ENCODE measurements at places on chromosomes 1 and 21.

GRCh38 chr1:23166854-23167253 lies 1.8 kb downstream of the LUZP1 start:
- DNase-seq: no peak

- no peak for DNase-seq
Observed at GRCh38 chr1:46948629-46949416, 7.5 kb upstream of the CYP4A11 start.

DNA sequence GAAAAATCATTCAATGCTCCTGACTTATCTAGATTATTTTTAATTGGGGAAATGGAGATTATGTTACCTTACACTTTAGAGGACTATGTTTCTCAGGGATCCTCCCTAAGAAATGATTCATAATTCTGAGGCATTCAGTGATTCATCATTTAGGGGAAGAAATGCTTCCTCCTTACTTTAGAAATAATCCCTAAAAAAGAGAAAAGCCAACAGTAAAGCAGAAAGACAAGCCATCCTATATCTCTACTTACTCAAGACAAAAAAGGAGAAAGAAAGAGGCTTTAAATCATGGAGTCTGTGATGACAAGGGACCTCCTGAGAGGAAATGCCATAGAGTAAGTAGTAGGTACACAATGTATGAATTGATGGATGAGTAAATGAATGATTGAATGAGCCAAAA lies 137.0 kb downstream of the BRINP2 start:
- no peak for DNase-seq

GRCh38 chr1:22972760-22973159 lies at the start of gene LACTBL1:
LACTBL1 (minus strand) TSS chr1:22972866; CDS start chr1:22972316, 550 bp downstream.
- no peak for DNase-seq

- DNase-seq: no peak
Observed at GRCh38 chr1:10161541-10162290, 48.7 kb upstream of the KIF1B start.

GRCh38 chr1:28258628-28259251 lies 578 bp upstream of the SESN2 start:
- DNase-seq: no peak

DNA sequence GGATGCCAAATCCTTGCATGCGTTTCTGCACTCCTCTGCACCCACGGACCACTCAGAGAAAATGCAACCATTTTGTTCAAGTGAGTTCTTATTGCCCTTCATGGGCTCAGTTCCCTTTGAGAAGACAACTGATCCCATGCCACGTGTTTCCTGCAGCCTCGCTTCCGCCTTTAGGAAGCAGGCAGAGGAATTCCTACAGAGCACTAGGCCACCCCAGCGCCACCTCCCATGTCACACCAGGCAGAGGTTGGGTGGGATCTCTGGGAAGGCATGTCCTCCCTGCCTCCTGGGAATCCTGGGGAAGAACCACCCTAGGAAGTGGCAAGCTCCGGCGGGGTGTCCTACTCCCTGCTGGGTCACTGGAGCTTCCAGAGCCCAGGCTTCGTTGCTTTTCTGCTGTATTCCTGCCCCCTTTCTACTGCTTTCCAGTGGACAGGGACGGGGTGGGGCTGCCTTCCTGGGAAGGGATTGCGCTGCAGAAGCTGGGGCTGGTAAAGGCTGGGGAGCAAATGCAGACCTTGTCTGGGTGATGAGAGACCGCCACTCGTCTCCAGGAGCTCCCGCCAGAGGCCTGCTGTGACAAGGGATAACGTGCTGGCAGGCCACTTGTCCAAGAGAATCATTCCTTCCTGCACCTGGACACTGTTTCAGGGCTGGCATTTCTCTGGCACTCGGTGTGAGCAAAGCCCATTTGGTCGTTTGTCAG lies 478.2 kb upstream of the VAMP3 start:
- DNase-seq: no peak

- no peak for DNase-seq
Observed at GRCh38 chr1:161763522-161764098, 2.5 kb upstream of the ATF6 start.

GRCh38 chr1:56073614-56074006 lies 505.8 kb downstream of the PLPP3 start:
- DNase-seq: no peak

- DNase-seq: no peak
Observed at GRCh38 chr1:206797534-206798383, 25.5 kb upstream of the IL10 start.

- no peak for DNase-seq
Observed at GRCh38 chr1:208239473-208240381, 4.5 kb downstream of the PLXNA2 start.

- DNase-seq: no peak
Observed at GRCh38 chr21:45347048-45347711, 57.8 kb upstream of the COL18A1 start.

DNA sequence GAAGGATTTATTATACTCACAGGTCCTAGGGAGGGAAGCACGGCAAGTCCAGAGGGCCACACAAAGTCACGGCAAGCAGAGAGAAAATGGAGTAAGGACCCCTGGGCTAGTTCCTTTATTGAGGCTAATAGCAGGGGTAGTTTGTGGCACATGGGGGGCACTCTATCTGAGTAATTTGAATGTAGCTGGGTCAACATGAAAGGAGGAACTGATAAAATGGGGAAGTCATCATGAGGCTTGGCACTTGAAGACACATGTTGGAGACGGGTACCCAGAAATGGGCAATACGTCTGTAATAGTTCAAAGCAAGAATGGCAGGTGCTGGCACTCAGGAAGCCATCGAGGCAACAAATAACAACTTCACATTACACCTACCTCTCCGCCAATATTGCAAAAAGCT lies 1136.4 kb downstream of the MRPL39 start:
- DNase-seq: no peak

DNA sequence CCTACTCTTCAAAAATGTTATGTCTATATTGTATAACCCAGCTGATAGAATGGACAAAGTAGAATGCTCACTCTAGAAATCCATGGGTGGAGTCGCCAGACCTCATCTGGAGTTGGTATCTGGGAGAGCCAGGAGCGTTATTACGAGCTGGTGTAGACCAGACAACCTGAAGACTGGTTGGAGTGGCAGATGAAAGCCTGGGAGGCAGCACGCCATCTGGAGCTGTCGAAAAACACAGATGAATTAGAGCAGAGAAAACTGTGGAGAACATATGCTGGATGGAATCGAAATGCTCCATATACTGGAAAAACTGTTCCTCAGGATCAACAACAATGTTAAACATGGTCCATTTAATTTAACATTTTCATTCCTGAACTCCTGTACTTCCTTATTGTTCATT lies 333.6 kb downstream of the KCTD3 start:
- no peak for DNase-seq

- no peak for DNase-seq
Observed at GRCh38 chr1:209430821-209431259, 152.7 kb upstream of the CAMK1G start.

DNA sequence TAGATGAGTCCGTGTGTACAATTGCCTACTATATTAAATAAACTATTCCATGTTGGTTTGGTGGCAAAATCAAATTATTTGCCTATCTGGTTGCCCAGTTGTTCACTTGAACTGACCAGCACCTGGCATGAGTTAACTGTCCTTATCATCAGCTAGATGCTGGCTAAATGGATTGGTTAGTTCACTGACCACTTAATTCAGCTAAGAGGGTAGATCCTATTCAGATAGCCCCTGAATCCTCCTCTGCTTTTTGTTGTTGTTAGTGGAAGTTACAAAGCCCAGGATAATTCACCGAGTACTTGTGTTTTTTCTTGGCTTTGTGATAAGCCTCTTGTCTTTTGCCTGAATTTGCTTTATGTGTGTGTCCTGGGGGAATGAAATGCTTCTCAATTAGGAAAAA lies 22.8 kb upstream of the CD53 start:
- no peak for DNase-seq

DNA sequence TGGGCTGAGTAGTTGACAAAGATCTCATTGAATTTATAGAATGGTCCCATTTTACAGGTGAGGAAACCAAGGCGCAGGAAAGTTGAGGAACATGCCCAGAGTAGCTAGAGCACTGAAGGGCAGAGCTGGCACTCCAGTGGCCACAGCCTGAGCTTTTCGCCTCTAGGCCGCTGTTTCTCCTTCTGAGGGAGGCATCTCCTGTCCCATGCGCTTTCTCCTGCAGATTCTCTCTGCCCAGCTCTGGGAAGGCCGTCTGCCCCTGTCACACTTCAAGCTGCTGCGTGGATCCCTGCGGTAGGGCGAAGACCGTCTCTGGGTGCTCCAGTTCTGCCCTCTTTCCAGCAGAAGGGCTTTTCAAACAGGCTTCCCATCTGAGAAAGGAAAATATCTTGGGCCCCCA lies 159.9 kb downstream of the ACTL8 start:
- no peak for DNase-seq

GRCh38 chr1:41730806-41731205 lies 187.9 kb downstream of the HIVEP3 start:
- no peak for DNase-seq

DNA sequence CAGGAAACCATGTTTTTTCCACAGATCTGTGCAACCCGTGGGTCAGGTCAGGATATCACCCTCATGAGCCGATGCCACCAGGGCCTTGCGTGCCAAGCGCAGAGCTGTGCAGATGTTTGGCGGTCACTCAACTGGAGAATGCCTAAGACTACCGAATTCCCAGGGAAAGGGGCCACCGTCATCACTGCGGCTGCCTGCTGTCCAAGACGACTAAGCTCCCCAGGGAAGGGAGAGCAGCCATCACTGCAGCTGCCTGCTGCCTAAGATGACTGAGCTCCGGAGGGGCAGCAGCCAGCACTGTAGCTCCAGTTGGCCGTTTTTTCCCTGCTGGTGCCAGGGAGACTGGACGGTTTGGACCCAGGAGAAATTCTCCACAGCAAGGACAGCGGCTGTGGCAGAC lies 31.1 kb downstream of the AKT3 start:
- DNase-seq: no peak

DNA sequence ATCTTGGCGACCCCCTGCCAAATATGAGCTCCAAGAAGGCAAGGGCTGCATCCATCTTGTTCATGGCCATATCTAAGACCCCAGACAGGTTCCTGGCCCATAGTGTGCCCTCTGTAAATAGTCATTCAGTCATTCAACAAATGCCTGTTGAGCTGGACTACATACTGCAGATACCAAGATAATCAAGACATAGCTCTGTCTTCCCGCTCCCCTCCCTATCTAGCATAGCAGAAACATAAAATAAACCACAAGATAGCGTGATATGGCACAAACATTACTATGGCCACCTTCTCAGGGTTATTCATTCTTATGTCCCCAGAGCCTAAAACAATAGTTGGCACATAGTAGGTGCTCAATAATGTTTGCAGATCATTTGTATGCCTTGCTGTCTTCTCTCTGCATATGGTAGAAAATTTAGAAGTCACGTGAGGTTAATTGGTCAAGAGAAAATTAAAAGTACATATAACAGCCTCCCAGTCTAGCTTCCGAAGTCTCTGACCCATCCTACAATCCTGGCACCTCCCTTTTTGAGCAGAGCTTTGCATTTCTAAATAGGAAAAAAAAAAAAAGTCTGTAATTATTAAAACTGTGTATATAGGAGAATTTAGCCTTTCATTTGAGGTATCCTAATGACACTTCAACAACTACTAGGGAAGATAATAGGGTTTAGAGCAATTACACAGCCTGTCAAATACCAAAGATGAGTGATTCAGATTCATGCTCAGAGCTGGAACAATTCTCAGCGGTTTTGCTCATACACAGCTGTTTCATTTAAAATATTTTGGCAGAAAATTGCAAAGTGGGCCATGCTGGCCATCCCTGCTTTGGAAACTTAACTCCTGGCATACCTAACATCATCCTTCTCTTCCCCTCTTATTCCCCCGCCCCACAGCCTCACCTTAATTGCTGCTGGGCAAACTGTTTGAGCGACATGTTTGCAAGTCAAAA lies 219.0 kb downstream of the KAZN start:
- DNase-seq: no peak

DNA sequence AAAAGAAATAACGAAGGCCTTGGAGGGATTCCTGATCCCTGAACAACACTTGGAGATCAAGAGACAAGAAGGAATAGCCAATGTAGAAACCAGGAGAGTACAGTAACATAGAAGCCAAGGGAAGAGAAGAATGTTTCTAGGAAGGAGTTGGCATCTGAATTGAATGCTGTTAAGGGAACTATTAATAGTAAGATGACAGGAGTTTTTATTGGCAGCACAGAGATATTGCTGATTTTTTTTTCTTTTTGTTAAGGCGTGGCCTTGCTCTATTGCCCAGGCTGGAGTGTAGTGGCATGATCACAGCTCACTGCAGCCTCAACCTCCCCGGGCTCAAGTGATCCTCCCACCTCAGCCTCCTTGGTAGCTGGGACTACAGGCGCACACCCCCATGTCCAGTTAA lies 9.6 kb upstream of the SFT2D2 start:
- DNase-seq: no peak

DNA sequence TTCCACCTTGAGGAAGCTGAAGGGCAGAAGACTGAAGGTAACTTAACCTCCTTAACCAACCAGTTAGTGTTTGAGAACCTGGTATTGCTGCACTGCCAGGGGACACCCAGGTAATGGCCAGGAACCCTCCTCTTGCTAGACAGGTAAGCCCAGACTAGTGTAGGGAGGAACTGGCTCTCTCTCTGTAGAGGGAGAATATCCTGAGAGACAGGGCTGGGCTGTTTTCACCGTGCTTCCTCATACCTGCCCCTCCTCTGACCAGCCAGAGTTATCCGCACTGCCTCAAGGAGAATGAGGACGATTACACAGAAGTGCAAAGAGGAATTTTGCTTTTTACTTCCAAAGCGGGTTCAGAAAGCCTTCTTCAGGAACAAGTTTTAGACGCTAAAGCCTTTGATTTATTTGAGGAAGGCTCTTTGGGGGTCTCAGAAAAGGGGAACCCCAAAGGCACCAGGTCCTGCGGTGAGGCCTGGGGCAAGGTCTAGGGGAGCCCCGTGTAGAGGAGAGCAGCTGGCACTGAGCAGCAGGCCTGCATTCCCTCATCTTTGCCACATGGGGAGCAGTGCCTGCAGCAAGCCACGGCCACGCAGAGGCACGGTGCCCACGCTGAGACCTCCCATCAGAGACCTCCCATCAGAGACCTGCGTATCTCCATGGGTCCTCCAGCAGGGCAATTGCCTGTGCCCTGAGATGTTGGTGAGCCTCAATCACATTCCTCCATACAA lies 13.5 kb downstream of the GNG4 start:
- no peak for DNase-seq

GRCh38 chr21:28230559-28230958 lies 762.1 kb downstream of the LTN1 start:
- no peak for DNase-seq

GRCh38 chr1:15945011-15945831 lies 30.7 kb downstream of the ZBTB17 start:
- DNase-seq: no peak

- DNase-seq: no peak
Observed at GRCh38 chr1:32100359-32100758, 7.5 kb upstream of the KPNA6 start.

DNA sequence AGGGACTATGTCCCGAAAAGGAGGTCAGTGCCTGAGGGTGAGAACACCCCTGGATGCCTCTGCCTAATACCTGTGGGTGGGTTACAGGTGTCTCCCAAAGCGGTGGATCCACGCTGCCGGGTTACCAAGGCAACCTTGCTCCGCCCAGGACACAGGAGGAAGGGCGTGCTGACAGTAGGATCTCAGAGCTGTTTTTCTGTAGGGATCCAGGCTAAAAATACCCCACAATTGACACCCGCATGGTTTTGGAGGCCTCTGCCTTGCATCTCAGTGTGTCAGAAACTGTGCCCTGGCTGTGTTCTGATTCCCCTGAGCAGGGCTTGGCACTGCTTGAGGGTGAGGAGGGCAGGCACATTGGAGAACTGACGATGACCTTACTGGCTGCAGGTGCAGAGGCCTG lies 118.0 kb downstream of the IER5 start:
- no peak for DNase-seq

- no peak for DNase-seq
Observed at GRCh38 chr1:53608676-53609075, 130.3 kb downstream of the GLIS1 start.

Measured in GM12878 (cell line).